Activated B cell treated with CpG ODN at 0.5 μM for 24 hours (primary cell): ENCODE measurements at places on chromosomes 1 and 21.
A peak's percentile ranks its signal among the peaks of the same experiment; 100 is the strongest.

DNA sequence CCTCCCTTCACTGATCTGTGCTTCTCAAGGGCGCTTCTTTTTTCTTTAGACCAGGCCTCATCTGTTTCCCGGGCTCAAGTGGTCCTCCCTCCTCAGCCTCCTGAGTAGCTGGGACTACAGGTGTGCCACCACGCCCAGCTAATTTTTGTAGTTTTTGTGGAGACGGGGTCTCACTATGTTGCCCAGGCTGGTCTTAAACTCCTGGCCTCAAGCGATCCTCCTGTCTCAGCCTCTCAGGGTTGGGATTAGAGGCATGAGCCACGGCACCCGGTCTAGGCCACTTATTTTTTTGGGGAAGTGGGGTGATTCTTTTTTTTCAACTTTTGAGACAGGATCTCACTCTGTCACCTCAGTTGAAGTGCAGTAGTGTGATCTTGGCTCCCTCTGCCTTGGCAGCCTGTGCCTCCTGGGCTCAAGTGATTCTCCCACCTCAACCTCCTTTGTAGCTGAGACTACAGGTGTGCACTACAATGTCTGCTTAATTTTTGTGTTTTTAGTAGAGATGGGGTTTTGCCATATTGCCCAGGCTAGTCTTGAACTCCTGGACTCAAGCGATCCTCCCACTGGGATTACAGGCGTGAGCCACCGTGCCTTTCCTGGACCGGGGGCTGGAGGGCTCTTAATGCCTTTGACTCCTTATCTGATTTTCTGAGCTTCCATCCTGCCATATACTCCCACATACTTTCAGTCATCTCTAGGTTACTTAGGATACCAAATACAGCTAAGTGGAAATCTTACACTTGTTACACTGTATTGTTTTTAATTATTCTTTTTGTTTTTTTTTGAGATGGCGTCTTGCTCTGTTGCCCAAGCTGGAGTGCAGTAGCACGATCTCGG, 18.9 kb downstream of the MFAP2 start:
- H3K4me3 ChIP-seq, result peak overlapping the region; percentile 72
- H3K4me1 ChIP-seq, result peaks cover 10% of the 10 kb centered on the region
- no peak overlapping the region for H3K27ac ChIP-seq
- DNase-seq, result no peak

- H3K36me3 ChIP-seq, result no peaks in the 10 kb centered on the region
- peaks cover 20% of the 10 kb centered on the region for H3K27me3 ChIP-seq
- H3K27ac ChIP-seq, result no peak overlapping the region
- no peak overlapping the region for H3K4me3 ChIP-seq
- no peak for DNase-seq
These were observed 15.6 kb upstream of the TTC4 start for GRCh38 chr1:54699936-54700525.

GRCh38 chr1:16618719-16619118, 5.4 kb upstream of the NBPF1 start:
- H3K36me3 ChIP-seq, result no peaks in the 10 kb centered on the region
- no peaks in the 10 kb centered on the region for H3K4me1 ChIP-seq
- H3K27me3 ChIP-seq, result no peaks in the 10 kb centered on the region
- DNase-seq, result peak; percentile 26
- H3K27ac ChIP-seq, result no peak overlapping the region

GRCh38 chr1:9292361-9293240, at the start of gene SPSB1:
TSS of gene SPSB1 (plus strand) at chr1:9292894. CDS start at chr1:9355892, 62,998 bp downstream.
- H3K36me3 ChIP-seq, result no peaks in the 10 kb centered on the region
- no peak within 1 kb of the TSS for H3K27ac ChIP-seq
- peak; percentile 52 for DNase-seq
- peaks cover 6% of the 10 kb centered on the region for H3K4me1 ChIP-seq
- peak within 1 kb of the TSS; percentile 67 for H3K4me3 ChIP-seq
- no peaks in the 10 kb centered on the region for H3K27me3 ChIP-seq
